ENCODE measurements at places on chromosomes 5 and 9.
A peak's percentile ranks its signal among the peaks of the same experiment; 100 is the strongest.

GRCh38 chr9:129910628-129911567 is 75.6 kb downstream of the USP20 start:
- DNase-seq: no peak

DNA sequence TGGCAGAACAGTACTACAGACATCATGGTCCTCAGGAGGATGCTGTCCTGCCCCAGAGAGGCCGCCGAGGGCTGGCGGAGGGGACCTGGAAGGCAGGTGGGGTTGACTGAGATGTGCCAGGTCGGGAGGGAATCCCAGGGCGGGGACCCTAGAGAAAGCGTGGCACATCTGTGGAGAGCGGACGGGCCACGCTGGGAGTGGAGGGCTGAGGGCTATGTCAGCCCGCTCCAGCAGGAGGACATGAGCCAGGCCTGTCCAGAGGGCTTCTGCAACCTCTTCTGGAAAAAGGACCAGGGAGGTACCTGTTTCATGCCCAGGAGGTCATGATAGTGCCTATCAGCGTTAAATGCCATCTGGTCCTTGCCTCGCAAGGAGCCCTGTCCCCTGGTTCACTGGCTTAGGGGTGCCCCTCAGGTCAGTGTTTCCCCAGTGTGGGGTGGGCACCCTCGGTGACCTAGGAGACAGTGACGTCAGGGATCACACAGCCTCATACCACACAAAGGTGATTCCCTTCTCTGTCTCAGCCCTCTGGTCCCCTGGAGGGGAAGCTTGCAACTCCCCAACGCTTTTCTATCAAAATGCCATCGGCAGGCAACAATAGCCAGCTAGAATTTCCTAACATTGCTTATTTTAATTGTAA is 103.6 kb upstream of the IER5L start:
- no peak for DNase-seq

DNA sequence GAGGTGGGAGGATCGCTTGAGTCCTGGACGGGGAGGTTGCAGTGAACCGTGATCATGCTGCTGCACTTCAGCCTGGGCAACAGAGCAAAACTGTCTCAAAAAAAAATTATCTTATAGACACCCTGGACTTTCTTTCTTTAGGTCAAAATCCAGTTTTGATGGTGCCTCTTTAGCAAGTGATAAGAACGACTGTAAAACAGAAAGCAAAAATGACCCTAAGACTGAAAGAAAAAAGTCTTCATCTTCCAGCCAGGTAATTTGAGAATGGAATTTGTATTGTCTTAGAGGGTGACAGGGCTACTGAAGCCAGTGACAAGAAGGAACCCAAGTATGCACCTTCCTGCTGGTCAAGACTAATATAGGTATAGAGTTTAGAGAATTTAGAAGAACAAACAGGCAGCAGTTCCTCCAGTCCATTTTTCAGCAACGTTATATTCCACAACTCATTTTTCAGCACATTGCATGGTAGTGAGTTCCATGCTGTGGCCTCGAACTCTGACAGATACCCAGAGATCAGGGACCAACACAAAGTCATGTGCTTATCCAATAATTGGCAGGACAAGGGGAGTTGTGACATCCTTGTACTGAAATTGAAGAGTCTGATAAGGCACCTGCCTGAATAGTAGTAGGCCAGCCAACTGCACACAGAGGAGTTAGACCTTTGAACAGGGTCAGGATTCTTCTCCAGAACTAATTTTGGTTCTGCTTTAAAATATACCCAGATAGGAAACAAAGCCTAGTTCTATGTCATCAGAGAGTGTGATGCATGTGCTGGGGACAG is 46.5 kb downstream of the GRAMD2B start:
- DNase-seq: no peak

GRCh38 chr9:30534896-30535295 is 1849.5 kb upstream of the ACO1 start:
- DNase-seq: no peak

- DNase-seq: peak; percentile 64
These were observed at the start of gene PHYHD1 for GRCh38 chr9:128920381-128921058. Gene PHYHD1 (plus strand): TSS chr9:128920982. CDS start chr9:128922324, 1,342 bp downstream.

- no peak for DNase-seq
These were observed 59.8 kb upstream of the TBC1D9B start for GRCh38 chr5:179967489-179967888.

DNA sequence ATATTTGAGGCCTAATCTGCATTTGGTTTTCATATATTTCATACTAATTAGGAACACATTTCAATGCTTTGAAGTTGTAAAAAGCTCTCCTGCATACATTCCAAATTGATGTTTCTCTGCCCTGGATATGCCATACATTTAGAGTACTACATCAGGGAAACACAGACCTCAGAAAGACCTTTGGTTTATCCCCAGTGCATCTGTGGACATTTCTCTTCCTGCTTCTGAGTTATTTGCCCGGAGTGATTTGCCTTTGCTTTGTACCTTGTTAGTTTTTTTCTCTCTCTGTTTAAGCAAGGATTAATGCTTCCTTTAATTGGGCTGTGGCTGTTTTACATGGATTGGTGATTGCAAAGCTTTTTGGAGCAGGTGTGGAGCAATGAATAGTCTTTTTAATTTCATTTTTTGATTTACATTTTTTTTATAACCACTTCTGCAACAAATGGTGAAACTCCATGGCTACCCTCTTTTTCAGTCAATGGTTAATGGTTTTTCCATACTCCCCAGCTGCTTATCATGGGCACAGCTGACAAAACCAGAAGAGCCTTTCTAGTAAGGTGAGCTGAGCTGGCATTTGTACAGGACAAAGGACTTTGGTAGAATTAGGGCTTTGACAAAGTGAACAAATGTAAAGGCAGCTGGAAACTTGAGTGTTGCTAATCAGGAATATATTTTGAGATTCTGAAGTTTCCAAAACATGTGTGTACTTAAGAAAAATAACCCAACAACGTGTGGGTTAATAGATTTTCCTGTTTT is 54.2 kb downstream of the ZSWIM6 start:
- DNase-seq: no peak

GRCh38 chr9:126844085-126844484 is 16.4 kb upstream of the ZBTB34 start:
- DNase-seq: no peak

GRCh38 chr5:109788596-109788995 is 98.9 kb downstream of the MAN2A1 start:
- DNase-seq: no peak

DNA sequence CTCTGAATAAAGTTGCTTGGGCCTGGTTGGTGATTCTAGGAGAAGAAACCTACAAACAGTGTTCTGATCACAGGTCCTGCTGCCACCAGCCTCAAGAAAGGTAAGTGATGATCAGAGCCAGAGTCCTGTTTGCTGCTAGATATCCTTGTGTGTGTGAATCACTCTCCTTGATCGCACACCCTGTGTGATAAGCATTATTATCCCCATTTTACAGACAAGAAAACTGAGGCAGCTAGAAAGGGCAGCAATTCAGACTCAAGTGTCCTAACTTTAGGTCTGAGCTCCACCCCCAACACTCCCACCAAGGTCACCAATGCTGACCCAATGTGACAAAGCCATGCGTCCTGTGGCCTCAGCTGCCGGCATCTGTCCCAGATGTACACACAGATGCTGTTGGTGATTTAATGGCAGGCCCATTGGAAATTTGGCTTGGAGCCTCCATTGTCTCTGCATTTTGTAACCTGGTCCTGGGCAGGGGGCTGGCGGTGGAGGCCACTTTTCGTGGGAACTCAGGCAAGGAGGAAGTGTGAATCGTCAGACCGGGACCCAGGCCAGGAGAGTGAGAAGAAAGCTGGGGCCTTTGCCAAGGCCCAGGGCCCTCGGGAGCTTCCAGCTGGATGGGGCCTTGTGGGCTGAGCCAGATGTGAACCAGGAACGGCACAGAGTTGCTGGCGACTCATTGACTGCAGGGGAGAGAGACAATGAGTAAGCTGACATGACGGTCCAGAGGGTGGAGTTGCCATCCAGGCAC is 29.8 kb upstream of the GGTA1 start:
- DNase-seq: peak; percentile 36

- DNase-seq: no peak
These were observed 26.7 kb upstream of the SPINK14 start for GRCh38 chr5:148141645-148142044.

DNA sequence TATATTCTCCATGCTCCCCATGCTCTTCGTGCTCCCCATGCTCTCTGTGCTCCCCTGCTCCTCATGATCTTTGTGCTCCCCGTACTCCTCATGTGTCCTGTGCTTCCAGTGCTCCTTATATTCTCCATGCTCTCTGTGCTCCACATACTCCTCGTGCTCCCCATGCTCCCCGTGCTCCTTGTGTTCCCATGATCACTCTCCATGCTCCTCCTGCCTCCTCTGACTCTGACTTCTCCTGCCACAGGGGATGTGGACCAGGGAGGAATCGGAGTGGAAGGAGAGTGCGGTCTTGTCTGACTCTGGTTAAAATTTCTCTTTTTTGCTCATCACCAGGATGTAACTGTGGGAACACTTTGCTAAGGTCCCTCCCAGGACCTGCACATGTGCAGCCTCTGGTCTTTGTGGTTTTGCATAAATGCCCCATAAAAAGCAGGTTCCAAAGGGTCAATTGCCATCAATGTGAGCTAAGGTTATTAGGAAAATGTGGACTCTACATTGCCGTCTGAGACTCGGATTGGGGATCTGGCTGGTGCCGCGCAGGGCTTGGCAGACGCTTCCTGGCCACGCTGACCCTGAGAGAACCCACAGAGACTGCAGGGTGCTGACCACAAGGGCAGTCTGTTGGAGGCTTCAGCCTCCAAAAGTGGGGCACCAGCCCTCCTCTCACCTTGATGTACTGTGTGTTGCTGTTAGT is 52.5 kb downstream of the TRIP13 start:
- no peak for DNase-seq

GRCh38 chr5:129960831-129961230 is 56.6 kb downstream of the CHSY3 start:
- no peak for DNase-seq

GRCh38 chr9:136659861-136660784 is 2.6 kb upstream of the EGFL7 start:
- no peak for DNase-seq

DNA sequence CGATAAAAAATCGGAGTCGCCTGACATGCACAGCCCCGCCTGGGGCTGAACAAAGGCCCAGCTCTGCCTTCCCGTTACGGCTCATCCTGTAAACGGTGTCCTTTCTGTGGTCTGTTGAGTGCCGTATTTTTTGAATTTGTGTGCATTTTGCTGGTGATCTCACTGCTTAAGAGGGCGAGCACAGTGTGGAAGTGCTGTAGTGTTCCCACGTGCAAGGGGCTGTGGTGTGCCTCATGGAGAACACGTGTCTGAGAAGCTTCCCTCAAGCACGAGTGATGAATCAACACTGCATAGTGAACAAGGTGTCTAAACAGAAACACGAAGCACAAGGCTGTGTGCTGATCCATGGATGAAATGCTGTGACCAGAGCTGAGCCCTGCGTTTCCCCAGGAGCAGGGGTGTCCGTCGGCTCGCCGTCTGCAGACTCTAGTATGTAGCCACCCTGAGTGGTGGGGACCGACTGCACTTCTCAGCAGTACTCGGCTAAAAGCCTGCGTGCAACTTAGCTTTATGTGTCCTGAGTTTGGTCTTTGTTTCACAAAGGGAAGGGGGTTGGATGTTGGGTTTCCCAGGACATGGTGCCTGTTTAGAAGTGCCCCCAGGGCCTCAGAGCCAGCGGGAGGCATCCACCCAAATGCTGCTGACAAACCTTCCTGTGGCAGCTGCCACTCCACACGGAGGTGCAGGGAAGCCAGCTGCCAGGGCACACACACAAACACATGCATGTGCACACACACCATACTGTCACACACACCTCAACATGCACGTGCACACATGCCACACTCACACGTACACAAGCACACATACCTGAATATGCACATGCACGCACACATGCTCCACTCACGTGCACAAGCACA is 77.2 kb upstream of the IRX4 start:
- no peak for DNase-seq

- DNase-seq: no peak
These were observed 1.9 kb upstream of the LHX2 start for GRCh38 chr9:124009531-124010217.

DNA sequence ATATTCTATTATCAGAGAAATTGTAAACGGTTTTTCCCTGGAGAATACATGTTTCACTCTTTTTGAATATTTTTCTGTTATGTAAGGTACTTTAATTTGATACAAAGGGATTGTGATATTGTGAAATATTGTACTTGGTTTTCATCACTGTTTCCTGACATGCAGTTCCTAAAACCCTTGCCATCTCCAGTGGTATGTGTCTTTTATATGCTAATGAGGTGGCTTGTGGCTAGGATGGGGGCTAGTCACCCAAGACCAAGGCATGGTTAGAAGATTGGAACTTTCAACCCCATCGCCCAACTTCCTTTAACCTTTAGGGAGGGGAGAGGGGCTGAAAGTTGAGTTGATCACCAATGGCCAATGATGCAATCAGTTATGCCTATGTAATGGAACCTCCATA is 160.6 kb downstream of the TAF11L14 start:
- DNase-seq: no peak

DNA sequence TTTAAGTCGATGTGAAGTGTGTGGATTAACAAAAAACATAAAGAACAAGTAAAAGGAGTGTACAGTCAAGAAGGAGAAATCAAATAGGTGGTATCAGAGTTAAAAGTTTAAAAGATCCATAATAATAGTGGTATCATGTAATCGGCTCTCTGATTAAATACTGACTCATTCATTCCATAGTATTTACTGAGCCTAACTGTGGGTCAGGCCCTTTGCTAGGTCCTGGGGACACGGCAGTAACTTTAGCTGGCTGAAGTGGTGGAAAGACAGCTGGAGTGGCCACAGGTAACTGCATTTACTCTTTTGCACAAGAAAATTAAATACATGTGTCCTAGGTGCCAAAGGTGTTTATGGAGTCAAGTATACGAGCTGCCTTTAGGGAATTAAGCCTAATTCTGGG is 124.0 kb downstream of the GNAQ start:
- no peak for DNase-seq

DNA sequence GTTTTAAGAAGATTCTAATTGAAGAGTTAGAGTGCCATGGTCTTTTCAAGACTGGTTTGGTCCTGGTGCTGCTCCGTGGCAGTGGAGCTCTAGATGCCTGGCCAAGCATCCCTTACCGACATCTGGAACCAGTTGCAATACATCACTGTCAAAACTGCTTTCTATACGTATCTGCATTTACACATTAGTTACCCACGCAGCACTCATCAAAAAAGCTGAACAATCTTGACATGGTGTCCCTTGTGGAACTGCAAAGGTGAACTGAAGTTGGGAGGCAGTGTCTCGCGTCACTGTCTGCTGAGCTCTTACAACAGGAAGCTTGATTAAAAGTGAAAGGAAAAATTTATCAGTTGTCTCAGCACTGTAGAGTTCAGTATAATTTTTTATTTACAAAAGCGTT is 82.6 kb downstream of the PBX3 start:
- DNase-seq: no peak

DNA sequence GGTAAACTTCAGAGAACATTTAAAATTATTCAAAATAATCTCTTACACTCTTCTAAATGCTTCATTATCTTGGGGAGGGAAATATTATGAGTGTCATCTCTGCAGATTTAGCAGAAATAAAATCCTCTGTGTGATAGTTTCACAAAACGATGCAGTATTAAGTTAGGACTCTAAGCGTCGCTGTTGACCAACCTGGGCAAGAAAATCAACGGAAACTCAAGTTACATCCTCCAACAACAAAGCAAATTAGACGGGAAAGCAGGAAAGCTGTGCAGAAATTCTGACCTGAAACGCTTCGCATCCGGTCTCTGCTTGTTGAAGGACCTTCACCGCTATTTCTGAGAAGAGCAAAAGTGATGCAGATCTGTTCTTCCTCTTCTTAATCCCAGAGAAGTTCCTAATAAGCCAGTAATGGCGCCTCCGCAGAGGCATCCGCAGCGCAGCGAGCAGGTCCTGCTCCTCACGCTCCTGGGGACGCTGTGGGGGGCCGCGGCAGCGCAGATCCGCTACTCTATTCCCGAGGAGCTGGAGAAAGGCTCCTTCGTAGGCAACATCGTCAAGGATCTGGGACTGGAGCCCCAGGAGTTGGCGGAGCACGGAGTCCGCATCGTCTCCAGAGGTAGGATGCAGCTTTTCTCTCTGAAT is at the start of gene PCDHGA6:
TSS of gene PCDHGA6 (plus strand) at position 219 of the 645 bp plus-strand sequence. CDS start at position 412, 193 bp downstream.
- DNase-seq: no peak

Data from frontal cortex (tissue), 4 donors.